CD4-positive, alpha-beta memory T cell (primary cell): ENCODE measurements at places on chromosomes 12 and 14.

DNA sequence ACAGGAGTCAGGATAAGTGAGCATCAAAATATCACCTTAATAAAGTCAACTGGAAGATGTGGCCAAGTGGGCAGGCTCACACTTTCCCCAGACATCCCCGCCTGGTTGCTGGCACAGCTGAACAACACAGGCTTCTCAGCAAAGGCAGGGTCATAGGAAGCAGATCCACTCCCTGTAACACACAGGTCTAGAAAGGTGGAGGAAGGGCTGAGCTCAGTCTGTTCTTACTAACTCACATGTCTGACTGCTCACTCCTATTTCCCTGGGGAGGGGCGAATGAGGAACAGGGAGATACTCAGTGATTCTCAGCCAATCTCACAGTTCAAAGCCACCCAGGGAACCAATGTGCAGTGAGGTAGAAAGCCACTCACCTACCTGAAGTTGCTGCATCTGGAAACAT is 45.0 kb upstream of the AMN1 start:
- DNase-seq: no peak

- no peak for DNase-seq
Measured at GRCh38 chr14:95046711-95047681, 110.3 kb downstream of the DICER1 start.

DNA sequence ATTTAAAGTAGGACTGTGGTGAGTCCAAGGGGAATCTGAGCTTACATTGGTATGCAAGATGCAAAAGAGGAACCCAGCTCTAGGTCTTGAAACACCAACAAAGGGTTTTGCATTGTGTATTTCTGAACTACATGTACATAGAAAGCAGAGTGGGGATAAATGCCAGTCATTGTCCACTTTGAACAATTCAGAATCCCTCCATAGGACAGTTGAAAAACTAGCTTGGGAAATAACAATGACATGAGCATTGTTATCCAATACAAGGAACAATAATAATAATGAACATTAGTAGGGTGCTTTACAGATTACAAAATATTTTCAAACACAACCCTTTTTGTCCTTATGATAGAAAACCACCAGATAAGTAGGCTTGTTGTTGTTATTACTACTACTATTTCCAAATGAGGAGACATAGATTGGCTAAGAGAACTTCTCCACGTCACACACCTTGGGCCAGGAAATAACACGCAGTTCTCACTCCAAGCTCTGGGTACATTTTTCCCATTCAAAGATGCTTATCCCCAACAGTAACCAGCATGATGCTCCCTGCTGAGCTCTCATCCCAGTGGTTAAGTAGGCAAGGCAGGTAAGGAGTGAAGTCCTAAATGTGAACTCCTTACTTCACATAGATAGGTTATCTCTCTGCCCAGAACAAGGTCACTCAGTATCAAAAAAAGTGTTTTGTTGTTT is 51.7 kb upstream of the RASSF8 start:
- DNase-seq: no peak

- no peak for DNase-seq
Measured at GRCh38 chr12:13973996-13974395, 7.4 kb downstream of the GRIN2B start.

DNA sequence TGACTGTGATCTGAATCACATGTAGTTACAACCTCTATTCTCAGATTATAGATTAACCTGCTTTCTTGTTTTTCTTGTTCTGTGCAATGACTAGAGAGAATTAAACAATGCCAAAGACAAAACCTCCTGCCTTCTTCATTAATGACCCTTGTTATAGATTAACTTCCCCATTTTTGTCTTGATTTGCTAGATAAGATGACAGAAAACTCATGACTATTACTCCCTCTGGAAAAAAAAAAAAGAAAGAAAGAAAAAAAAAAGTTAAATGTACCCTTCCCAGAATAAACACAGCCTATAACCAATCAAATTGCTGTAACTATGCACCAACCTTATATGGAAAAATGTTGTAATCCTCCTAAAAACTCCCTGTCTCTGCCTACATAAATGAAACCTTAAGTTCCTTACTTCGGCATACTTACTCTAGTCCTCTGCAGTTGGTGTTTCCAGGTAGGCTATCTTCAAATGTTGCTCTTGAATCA is 41.1 kb upstream of the PCED1B start:
- DNase-seq: no peak

GRCh38 chr12:1661553-1662335 is 29.1 kb upstream of the ADIPOR2 start:
- DNase-seq: peak; percentile 91

DNA sequence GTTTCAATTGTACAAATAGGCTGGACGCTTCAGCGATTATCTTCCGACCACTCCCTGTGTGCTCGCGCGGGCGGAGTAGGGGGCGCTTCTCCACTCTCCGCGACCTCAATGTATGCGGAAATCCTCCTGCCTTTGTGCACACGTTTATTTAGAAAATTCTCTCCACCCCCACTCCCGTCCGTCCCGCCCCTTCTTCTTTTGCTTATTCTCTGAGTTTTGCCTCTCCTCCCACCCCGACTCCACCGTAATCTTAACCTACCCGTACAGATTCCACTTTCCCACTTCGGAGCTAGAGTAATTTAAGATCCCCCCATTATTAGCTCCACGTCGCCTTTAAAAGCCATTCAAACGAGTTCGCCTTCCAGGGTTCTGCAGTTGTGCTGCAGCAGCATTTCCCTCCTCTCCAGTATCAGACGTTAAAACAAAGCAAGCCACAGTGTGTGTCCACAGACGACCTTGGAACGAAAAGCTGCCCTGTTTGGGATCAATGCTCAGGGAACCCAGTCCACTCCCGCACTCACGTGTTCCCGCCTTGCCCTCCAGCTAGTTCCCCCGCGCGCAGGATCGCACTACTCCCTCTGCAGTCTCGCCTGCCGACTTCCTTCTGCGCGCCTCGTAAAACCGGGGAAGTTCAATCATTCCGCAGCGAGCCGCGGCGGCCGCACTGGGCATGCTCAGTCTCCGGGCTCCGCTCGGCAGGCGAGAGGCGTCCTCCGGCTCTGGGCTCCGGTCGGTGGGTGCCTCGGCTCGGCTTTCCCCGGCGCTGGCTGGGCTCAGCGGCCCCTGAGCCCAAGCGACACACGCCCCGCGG is at the start of gene ANO6:
TSS of gene ANO6 (plus strand) at position 677 of the 811 bp plus-strand sequence. CDS start 227 bp downstream, outside the sequence.
- peak; percentile 75 for DNase-seq

DNA sequence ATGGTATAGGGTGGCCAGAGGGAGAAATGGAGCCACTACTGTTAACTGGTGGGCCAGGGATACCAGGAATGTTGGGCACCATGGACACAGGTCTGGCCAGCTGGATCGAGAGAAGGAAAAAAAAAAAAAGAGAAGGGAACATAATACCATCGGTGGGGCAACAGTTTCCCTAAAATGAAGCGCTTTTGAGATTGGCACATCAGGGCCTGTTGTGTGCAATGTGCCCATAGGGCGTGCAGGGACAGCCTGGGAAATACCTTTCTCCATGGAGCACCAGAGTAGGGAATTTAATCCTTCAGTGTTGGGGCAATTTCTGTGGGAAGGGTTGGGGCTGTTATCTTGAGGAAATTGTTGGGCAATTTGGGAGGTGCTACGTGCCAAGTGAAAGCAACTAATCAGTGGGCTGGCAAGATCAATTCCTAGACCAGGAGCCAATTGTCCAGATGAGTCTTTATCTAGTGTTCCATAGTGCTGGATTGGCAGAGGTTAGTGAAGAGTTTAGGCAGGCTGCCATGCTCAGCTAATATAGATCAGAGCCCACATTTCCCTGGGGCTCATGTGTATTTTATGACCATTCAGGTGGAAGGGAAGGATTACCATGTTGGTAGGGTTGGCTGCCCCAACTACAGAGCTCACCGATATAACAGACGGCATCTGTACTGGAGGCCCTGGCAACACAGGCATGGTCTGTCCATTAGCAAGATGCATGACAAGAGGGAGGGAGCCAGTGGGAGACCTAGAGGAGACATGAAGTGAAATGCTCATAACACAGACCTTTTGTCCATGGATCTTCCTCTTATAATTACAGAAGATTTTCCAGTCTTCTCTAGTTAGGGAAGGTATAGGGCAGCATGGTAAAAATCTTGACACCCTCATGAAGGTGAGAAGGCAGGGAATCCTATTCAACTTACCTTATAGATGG is 25.5 kb upstream of the NPFF start:
- no peak for DNase-seq

GRCh38 chr12:95237315-95237714 is 19.7 kb downstream of the VEZT start:
- DNase-seq: no peak

GRCh38 chr12:112304436-112304835 is 77.8 kb downstream of the HECTD4 start:
- no peak for DNase-seq

DNA sequence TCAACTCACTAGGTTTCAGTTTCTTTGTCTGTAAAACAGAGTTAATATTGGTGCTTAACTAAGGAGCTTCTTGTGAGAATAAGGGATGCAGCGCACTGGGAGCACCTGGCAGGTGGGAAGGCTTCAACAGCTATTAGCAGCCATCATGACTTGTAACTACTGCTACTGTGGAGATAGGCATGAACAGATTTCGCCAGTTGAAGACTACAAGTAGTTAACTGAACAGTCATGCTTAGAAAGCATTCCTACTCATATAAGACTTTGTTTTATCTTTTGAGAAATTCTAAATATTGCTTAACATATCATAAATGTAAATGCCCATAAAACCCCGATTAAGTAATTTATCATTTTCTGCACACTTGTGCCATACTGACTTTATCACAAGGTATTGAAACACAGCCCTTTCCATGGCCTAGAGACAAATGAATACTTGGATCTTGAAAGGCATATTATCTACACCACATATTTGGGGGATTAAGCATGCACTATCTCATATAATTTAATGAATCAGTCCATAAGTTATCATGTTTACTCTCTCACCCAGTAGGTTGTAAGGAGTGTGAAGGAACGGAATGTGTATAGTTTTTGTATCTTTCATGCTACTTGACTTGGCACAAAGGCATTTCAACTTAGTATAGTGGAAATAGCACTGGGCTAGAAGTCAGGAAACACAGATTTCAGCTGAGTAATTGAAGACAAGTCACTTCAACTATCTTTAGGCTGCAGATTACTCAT is 16.1 kb downstream of the NTN4 start:
- DNase-seq: no peak

DNA sequence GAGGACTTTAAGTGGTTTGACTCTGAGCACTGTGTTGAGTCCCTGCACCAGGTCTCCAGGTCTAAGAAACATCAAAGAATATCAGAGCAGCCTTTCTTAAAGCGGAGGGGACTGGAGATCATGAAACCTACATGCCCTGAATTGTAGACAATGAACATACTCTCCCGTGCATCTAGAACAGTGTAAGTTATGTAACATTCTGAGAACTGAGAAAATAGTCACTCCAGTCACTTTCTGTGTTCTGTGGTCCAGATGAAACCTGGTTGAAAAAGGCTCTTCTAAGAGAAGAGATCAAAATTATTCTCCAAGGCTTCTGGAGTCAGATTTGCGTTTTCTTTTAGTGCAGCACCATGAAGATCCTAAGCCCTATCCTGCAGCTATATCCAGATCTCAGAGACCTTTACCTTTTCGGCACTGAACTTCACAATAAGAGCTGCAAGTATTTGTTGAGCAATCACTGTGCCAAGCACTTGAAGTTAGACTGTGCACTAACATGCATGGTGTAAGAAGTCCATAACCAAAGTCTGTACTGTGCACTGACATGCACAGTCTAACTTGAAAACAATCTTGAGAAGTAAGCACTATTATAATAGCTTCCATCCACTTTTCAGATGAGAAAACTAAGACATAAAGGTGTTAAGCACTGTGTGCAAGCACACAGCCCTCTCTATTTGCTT is 65.6 kb upstream of the TMEM263 start:
- DNase-seq: no peak

DNA sequence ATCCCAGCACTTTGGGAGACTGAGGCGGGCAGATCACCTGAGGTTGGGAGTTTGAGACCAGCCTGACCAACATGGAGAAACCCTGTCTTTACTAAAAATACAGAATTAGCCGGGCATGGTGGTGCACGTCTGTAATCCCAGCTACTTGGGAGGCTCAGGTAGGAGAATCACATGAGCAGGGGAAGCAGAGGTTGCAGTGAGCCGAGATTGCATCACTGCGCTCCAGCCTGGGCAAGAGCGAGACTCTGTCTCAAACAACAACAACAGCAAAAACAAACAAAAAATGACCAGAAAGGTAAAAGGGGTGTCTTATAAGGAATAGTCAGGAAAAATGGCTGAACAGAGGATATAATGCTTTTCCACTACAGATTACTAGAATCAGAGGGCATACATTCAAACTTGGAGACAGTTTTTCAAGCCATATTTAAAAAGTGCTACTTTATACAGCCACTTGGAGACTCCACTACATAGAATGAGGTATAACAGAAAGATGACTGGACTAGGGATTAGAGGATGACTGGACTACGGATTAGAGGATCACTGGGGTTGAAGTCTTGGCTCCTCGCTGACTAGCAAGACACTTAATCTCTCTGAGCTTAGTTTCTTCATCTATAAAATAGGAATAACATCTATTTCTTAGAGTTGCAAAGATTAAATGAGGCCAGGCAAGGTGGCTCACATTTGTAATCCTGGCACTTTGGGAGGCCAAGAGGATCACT is 4.9 kb upstream of the CS start:
- no peak for DNase-seq

GRCh38 chr14:54010981-54011380 is 54.4 kb upstream of the BMP4 start:
- DNase-seq: no peak

DNA sequence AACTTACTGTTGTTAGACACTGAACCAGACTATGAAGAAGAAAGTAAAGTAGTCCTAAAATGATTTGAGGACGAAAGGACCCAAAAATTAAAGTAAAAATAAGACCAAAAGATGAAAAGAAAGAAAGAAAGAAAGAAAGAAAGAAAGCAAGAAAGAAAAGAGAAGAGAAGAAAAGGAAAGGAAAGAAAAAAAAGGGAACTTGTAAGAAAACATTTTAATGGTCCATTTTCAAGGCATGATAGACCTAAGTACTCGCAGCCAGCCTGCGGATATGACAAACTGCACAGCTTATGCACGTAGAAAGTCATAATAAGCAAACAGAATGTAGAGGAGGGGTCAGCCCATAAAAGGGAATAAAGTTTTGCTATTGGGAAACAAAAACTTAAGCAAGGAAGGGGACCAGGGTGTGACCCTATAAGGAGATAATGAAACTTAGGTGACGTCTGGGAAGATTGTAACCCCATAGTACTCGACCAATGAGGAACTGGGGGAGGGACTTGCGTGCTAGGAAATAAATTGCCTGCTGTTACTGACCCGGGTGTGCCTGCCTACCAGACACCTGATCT is 59.7 kb downstream of the APOBEC1 start:
- DNase-seq: no peak

DNA sequence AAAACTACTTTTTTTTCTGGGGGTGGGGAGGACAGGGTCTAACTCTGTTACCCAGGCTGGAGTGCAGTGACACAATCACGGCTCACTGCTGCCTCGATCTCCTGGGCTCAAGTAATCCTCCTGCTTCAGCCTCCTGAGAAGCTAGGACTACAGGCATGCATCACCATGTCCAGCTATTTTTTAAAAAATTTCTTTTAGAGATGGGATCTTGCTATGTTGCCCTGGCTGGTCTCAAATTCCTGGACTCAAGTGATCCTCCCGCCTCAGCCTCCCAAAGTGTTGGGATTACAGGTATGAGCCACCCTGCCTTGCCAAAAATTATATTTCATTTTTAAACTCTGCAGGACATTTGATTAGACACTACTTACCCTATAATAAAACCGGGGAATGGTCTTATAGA is 5.5 kb downstream of the PPP2R3C start:
- no peak for DNase-seq
